ENCODE measurements at places on chromosomes 1 and 21. TPM values are rescaled to one million over a fixed set of nuclear protein-coding genes. Genes with fewer than 3 reads are reported as not detected.

- DNase-seq, result peak; percentile 89
Measured at GRCh38 chr1:116990612-116991151, 10.9 kb upstream of the CD101 start.

Gene SYNC
- 16.2 TPM for total RNA-seq

DNA sequence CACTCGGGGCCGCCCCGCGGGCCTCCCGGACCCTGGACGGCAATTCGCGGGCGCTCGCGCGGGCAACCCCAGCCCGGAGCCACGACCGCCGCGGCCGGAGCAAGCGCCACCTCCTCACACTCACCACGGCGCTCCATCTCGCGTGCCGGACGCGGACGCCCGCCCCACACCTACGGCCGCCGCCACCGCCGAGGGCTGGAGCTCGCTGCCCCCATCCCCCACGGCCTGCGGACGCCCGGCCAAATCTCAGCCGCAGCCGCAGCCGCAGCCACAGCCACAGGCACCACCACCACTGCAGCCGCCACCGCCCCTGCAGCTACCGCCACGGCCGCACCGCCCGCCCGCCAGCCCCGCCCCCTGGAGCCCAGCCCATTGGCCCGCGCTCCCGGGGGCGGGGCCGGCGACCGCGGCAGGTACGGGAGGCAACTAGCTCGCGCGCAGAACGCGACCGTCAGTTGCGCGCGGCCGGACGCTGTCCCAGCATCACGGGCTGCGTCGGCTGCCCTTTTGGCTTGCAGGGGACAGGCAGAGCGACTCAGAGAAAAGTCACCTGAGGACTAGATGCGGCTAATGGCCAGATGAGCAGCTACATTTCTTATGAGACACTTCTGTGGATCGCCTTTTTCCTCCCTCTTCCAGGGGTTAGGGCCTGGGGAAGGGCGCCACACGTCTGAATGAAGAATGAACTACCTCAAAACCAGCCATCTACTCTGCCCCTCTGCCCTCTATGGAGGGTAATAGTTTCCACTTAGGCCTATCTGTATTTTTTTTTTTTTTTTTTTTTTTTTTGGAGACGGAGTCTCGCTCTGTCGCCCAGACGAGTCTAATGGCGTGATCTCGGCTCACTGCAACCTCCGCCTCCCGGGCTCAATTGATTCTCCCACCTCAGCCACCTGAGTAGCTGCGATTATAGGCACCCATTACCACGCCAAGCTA, at the start of gene ARHGAP29:
TSS of gene ARHGAP29 (minus strand) at position 294 of the 936 bp plus-strand sequence. CDS start 5,973 bp downstream, outside the sequence.
- DNase-seq, result peak; percentile 89

DNA sequence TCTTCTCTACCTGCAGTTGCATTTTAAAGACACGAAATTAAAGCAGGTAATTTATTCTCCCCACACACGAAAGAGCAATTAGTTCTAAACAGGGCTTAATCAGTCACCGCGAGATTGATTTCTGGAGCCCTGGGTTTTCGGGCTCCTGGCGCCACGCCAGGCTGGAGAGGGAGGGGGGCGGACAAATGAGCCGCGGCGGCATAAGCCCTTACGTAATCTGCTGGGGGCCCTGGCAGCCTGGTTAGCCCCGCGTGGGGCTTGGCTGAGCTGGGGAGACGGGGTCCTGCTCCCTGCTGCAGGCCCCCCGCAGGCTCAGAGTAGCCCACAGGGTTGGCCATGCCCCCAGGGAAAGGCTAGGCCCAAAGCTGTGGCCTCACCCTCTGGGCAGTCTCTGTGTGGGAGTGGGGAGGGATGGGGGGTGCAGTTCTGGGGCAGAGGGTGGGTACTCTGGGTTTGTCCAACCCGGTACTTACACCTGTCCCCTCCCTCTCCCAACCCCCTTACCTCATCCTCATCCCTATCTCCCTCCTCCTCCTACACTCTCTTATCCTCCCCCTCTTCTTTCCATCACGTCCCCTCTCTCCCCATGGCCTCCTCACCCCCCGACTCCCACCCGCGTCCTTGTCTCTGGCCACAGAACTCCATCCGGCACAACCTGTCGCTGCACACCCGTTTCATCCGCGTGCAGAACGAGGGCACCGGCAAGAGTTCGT, 19.9 kb downstream of the FOXO6 start:
- DNase-seq, result peak; percentile 61

Gene CD5L
- total RNA-seq, result 0.52 TPM

DNA sequence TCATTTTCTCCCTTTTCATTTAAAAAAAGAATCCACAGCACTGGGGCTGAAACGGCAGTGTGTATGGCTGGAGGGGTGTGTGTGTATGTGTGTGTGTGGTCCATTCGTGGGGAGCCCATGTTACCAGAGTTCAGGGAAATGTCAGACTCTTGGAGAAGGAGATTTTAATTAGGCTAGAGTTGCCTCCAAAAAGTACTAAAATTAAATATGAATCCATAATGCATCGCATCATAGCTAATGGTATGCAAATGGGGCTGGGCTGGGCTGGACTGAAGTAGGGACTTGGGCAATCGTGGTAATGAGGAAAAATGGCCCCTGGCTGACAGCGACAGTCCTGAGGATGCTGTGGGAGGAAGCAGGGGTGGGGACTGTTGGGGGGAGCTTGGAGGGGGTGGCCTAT, 24.8 kb downstream of the GRIK3 start:
- no peak for DNase-seq

DNA sequence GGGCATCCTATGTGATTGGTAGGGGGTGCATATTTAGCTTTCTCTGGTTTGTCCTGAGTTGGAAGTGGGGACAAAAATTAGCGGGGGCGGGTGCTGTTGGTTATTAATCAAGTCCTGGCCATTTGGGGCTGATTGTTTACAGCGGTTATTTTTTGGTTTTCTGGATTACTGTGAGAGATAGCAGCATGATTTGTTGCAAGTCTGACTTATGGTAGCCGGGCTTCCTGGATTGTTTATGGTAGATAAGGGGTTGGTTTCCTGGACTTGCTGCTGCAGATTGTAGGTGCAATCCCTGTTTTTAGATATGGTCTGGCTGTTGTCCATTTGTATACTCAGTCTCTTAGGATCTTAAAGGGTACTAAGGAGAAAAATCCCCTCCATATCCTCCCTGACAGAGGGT, 12.1 kb upstream of the PROK1 start:
- no peak for DNase-seq

DNA sequence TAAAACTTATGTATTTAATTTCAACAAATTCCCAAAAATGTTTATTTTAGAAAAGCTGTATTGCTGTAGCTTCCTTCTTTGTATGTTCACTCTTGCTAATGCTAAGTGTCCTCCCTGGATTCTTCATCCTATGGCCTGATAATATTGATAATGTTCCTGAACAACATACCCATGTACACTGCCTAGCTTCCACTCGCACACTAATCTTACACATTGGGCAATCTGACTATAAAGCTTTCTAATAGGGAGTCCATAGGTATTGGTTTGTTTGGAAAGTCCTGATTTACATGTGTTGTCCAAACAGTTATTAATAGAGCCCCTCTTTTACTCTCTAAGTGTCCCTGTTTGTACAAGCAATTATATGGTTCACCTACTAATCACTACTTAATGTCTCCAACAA, 783 bp downstream of the F13B start:
- DNase-seq, result no peak

Gene ZBTB8B
- 0.03 TPM for total RNA-seq

Gene ATAD3C
- 2.8 TPM for total RNA-seq

Gene OR6K3
- not detected for total RNA-seq

- no peak for DNase-seq
Measured at GRCh38 chr1:247531937-247532336, 4.3 kb downstream of the OR2C3 start.

GRCh38 chr1:180358649-180359048, 128.6 kb downstream of the LHX4 start:
- peak; percentile 21 for DNase-seq

Gene RGS13
- total RNA-seq, result 0.22 TPM

GRCh38 chr1:194309269-194309668, 1122.9 kb upstream of the B3GALT2 start:
- no peak for DNase-seq

DNA sequence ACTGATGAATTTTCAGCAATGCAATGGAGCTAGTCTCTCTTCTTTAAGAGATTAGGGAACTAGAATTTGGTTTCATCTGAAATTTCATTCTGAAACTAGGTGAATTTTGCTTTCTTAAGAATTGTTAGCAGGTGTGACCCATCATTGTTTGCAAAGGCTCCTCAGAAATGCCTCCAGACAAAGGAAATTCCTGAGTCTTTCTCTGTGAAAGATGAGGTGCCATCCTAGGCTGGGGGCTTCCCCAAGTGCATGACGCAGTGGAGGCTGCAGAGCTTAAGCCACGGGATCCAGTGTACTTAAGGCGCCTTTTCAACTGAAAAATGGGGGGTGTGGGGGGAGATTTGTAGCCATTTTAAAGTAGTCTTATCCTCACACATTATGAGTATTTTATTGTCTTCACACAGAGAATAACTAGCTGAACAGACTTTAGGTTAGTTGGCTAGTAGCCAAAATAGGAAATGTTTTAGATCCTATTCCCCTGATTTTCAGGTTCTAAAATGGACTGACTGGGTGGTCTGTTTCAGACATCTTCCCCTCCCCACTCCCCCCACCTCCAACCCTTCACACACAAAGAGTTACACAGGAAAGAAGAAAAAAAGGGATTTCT, 202.0 kb downstream of the NFIA start:
- no peak for DNase-seq

GRCh38 chr21:33546086-33546485, 3.2 kb downstream of the SON start:
- DNase-seq, result no peak

Gene SHISAL2A
- total RNA-seq, result not detected

GRCh38 chr1:104468282-104468681, 718.6 kb downstream of the AMY1C start:
- no peak for DNase-seq

Gene SIM2
- not detected for total RNA-seq

DNA sequence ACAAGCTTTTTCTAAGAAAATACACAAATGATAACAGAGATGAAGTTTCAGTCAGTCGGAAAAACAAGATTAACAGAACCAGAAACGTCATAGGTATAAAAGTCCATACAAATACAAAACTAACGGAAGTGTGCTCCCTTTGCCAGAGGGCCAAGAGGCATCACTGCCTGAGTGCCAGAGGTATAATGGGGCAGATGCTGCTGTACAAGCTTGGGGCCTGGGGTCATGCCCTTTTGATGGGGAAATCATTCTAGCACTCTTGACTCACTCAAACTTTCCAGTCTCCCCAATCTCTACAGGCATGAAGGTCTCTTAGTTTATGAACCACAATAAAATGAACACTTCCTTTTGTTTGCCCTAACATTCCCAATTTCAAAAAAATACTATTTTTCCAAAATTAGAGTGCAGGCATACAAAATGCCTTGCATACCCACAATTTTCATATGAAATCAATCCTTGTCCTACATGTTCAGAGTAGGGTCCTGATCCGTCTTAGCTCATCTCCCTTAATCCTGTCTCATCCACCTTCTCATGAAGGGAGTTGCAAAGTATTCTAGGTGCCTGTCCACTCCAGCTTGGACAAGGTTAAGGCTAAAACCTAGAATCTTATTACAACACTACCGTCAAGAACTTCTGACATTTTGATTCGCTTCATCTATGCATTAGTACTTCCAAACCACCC, 1.5 kb downstream of the RPL22 start:
- DNase-seq, result no peak

GRCh38 chr1:162930976-162931560, 70.1 kb upstream of the CCDC190 start:
- no peak for DNase-seq

DNA sequence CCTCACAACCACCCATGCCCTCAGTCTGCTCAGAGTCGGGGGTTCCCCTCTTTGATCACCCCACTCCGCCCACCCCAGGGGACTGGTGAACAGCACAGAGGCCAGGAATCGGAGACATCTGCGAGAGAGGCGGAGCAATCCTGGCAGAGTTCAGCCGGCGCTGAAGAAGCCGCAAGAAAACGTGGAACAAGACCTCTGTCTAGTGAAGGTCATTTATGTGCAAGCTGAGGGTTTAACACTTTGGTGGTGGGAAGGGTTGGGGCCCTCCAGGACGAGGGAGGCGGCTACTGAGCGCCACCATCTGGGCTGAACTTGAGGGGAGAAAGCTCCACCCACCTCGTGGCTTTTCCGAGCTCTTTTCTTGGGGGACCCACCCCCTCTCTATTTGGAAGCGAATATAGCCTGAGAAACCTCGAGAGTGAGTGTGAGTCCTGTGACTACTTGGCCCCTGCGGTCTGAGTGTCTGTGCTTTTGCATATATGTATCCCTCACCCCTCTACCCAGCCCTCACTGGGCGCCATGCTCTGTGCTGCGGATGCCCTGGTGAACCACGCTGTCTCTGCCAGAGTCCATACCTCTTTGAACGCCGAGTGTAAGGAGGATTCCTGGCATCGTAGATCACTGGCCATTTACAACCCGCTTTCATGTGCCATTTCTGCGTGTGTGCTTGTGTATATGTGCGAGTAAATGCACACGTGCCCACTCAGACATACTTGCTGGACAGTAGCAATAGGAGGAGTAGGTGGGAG, 1.2 kb upstream of the EPHA10 start:
- DNase-seq, result no peak

Gene RNF11
- 116 TPM for total RNA-seq

- peak; percentile 74 for DNase-seq
Measured at GRCh38 chr1:38006008-38006828, 904 bp upstream of the FHL3 start.

GRCh38 chr1:24201941-24202440, 14.9 kb upstream of the IFNLR1 start:
- peak; percentile 62 for DNase-seq

- no peak for DNase-seq
Measured at GRCh38 chr1:51072043-51072439, 30.0 kb upstream of the C1orf185 start.

GRCh38 chr1:232622378-232622777, 7.6 kb downstream of the SIPA1L2 start:
- no peak for DNase-seq

Gene C1orf74
- total RNA-seq, result 1.9 TPM

Gene NR5A2
- total RNA-seq, result 1.3 TPM

Gene FAM229A
- 2.1 TPM for total RNA-seq

Gene SLFNL1
- total RNA-seq, result 0.16 TPM

DNA sequence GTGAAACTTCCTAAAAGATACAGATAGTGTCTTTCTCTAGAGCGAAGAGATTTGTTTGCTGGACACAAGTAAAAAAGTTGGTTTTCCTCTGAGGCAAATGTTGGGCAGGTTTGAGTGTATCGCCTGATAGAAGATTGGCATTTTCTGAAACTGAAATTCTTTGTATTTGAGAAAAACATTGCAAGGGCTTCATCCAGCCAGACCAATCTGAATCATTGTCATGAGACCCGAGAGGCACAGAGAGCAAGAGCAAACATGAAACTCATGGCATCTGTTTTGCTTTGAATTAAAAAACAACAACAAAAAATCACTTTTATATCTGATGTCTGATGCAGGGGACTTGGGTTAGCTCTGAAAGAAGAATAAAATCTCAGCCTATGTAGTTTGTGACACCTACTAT, 379.3 kb upstream of the NCAM2 start:
- no peak for DNase-seq

Measured in left ventricle myocardium inferior (tissue), 1 donor.